ENCODE measurements at places on chromosomes 11 and 22. TPM values are rescaled to one million over a fixed set of nuclear protein-coding genes. Genes with fewer than 3 reads are reported as not detected.

The KLHDC7B gene
- 6.1 TPM for total RNA-seq

The CLCF1 gene
- total RNA-seq: 3.5 TPM

The ARHGAP20 gene
- total RNA-seq: not detected

The MICALL1 gene
- total RNA-seq: 17.9 TPM

The CHRNA10 gene
- total RNA-seq: 1.4 TPM

The SPTY2D1 gene
- 22.6 TPM for total RNA-seq

The HORMAD2 gene
- not detected for total RNA-seq

The GTSE1 gene
- total RNA-seq: 35.7 TPM

The C22orf31 gene
- not detected for total RNA-seq

The FDXACB1 gene
- 11.9 TPM for total RNA-seq

The ZNF214 gene
- not detected for total RNA-seq

The OR5A1 gene
- total RNA-seq: not detected

The MS4A3 gene
- not detected for total RNA-seq

The CEP57 gene
- total RNA-seq: 67.1 TPM

The NUCB2 gene
- 43.5 TPM for total RNA-seq

The SERPING1 gene
- total RNA-seq: not detected

The GUCD1 gene
- total RNA-seq: 119 TPM

The RAB30 gene
- 14.3 TPM for total RNA-seq

The KCNJ11 gene
- 1.1 TPM for total RNA-seq

The BAIAP2L2 gene
- 0.29 TPM for total RNA-seq

The DYNC2H1 gene
- total RNA-seq: 3.2 TPM

The SLC22A6 gene
- not detected for total RNA-seq

The MMP8 gene
- total RNA-seq: not detected

The APOL4 gene
- 0.84 TPM for total RNA-seq

The TECTA gene
- 0.19 TPM for total RNA-seq

The CCND1 gene
- total RNA-seq: 1.7 TPM

The PIWIL4 gene
- total RNA-seq: 0.23 TPM

The OR2AG1 gene
- total RNA-seq: not detected

The FADS1 gene
- 18.3 TPM for total RNA-seq

The MYO18B gene
- 0.57 TPM for total RNA-seq

The NRGN gene
- total RNA-seq: 6.7 TPM

The PRRG4 gene
- total RNA-seq: 0.67 TPM

The TTC36 gene
- total RNA-seq: 0.52 TPM

The DGAT2 gene
- total RNA-seq: 4.3 TPM

The HMOX1 gene
- total RNA-seq: 1.4 TPM

The IL18BP gene
- 7.9 TPM for total RNA-seq

The APOA1 gene
- not detected for total RNA-seq

The PIK3IP1 gene
- 6.9 TPM for total RNA-seq

The BACE1 gene
- total RNA-seq: 1.6 TPM

The SLC15A3 gene
- total RNA-seq: 0.95 TPM

The LRRC56 gene
- total RNA-seq: 2.1 TPM

The B4GALNT4 gene
- 0.38 TPM for total RNA-seq

The DRICH1 gene
- not detected for total RNA-seq

The KRTAP5-2 gene
- total RNA-seq: not detected

The ACTN3 gene
- 0.08 TPM for total RNA-seq

The JOSD1 gene
- total RNA-seq: 95.1 TPM

The TIMP3 gene
- total RNA-seq: 0.48 TPM

The C22orf42 gene
- not detected for total RNA-seq

The NOL12 gene
- 50.5 TPM for total RNA-seq

The MADD gene
- 56.1 TPM for total RNA-seq

The PARVG gene
- 47.9 TPM for total RNA-seq

The CABP4 gene
- total RNA-seq: not detected

The RGL4 gene
- total RNA-seq: 6.6 TPM

The ATL3 gene
- total RNA-seq: 34.9 TPM

The HTR3A gene
- not detected for total RNA-seq

The CECR2 gene
- not detected for total RNA-seq

The ST14 gene
- total RNA-seq: 0.06 TPM

Data from activated CD8-positive, alpha-beta memory T cell treated with anti-CD3 and anti-CD28 coated beads for 36 hours (primary cell).